ENCODE measurements at places on chromosomes 6 and 20.

DNA sequence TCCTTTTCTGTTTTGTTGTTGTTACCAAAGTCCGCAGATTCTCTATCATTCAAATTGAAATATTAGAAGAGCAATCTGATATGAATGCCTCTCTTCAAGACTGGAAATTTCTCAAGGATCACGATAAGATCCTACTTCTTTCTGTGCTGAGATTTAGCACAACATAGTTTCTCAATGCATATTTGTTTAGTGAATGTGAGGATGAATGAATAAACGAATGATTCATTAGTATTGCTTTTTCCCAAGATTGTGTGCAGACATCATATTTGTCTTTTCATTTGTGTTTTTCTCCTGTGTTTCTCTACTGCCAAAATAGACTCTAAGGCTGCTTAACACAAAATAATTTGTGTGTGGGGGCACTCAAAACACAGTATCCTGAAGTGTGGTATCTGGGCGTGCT is 862.7 kb upstream of the MAP3K7 start:
- DNase-seq: no peak
- H3K27ac ChIP-seq: no peak overlapping the region
- H3K4me3 ChIP-seq: no peak overlapping the region
- no peaks in the 10 kb centered on the region for H3K4me1 ChIP-seq
- no peaks in the 10 kb centered on the region for H3K27me3 ChIP-seq

DNA sequence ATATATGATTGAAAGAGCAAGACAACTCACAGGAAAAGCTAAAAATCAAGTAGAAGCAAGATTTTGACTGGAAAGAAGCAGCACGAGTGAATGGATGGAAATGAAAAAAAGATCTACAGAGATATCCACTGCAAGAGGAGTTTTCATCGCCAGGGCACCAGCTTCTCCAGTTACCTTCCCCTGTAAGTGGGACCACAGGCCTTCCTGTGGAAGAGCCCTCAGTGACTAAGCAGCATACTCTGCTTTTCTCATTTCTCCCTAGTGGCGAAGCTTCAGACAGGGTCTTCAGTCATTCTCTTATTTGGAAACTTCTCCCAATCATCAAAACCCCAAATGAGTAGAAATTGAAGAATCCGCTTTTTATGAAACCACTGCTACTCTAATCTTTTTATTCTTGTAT is 40.5 kb downstream of the ADGRB3 start:
- H3K36me3 ChIP-seq: no peaks in the 10 kb centered on the region
- no peaks in the 10 kb centered on the region for H3K27me3 ChIP-seq
- H3K4me1 ChIP-seq: no peaks in the 10 kb centered on the region

GRCh38 chr20:53291548-53291947 is 302.1 kb downstream of the ZNF217 start:
- no peak for DNase-seq
- no peak overlapping the region for H3K4me3 ChIP-seq
- H3K27ac ChIP-seq: no peak overlapping the region

DNA sequence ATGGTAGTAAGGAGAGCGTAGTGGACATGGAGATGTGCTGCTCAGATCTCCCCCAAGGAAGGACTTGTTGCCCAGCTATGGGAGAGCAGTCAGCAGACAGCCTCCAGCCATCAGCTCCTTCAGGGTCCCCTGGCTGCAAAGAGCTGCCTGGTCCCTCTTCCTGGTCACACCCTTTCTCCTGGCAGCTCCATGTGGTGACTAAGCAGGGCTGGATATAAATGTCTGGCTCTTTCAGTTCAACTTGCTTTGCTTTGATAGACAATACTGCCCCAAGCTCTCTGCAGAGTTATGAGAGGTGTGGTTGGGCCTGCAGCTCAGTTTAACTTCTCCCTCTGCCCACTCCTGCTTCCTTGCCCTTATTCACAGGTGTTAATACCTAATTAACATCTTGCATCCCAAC is 64.1 kb upstream of the DDR1 start:
- no peak overlapping the region for H3K4me3 ChIP-seq
- no peak overlapping the region for H3K27ac ChIP-seq
- no peak for DNase-seq
- H3K36me3 ChIP-seq: no peaks in the 10 kb centered on the region

DNA sequence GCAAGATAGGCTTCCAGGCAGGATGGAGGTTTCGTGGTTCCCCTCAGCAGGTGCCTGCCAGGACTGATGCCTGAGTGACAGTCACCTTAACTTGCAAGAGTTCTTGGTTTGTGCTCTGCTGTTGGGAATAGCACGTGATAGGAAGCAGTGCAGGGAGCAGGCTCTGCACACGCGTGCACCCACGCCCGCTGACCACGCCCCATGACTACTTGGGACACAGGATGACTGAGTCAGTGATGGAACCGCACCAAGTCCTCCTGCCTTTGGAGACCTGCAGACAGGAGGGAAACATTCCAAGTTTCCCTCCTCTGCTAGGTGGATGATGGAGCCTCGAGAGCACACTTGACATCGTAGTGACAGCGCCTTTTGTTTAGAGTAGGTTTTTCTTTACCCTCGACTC is 164.2 kb downstream of the DTNBP1 start:
- no peaks in the 10 kb centered on the region for H3K27me3 ChIP-seq
- H3K4me1 ChIP-seq: no peaks in the 10 kb centered on the region
- no peak overlapping the region for H3K27ac ChIP-seq
- H3K36me3 ChIP-seq: peaks cover 32% of the 10 kb centered on the region

DNA sequence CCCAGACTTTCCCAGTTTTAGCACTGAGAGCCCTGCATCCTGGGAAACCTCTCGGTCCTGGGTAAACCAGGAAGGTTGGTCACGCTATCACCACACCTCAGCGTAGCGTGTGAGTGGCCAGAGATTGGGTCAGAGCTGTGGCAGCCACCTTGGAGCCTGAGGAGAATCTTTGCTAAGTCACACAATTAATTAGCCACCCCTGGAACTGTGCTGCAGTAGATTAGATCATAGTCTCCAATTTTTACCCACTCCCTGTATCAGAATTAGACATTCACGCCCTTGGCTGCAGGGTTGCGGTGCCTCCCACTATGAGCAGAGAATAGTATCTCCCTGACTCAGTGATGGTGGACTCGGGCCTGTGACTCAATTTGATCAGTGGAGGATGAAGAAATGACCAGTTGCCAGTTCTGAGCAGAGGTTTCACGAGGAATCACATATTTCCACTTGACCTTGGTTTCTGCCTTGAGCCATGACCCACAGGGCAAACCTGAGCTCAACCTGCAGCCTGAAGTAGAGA is 6.0 kb upstream of the PTGIS start:
- H3K36me3 ChIP-seq: no peaks in the 10 kb centered on the region
- no peak overlapping the region for H3K27ac ChIP-seq
- peaks cover 4% of the 10 kb centered on the region for H3K4me1 ChIP-seq

DNA sequence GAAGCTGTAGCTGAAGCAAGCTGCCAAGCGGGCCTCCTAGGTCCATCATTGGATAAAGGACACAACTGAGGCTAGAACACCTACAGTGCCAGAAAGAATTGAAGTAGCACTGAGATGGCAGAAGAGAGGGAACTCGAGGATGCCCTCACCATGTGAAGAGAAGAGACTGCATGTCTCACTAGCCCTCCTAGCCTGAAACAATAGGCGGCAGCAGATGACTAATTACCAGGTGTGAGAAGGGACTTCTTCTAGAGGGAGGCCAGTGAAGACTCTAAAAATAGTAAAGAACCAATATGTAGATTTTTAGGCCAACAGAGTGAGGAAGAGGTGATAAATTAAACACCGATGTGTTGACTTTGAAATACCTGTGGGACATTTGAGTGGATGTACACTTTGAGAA is 50.3 kb downstream of the LGSN start:
- H3K27me3 ChIP-seq: no peaks in the 10 kb centered on the region
- H3K27ac ChIP-seq: no peak overlapping the region
- H3K4me1 ChIP-seq: peaks cover 8% of the 10 kb centered on the region
- H3K4me3 ChIP-seq: no peak overlapping the region
- no peaks in the 10 kb centered on the region for H3K36me3 ChIP-seq
- no peak for DNase-seq

GRCh38 chr20:25320035-25320800 is 70.4 kb downstream of the ABHD12 start:
- H3K4me1 ChIP-seq: no peaks in the 10 kb centered on the region
- H3K36me3 ChIP-seq: peaks cover 8% of the 10 kb centered on the region

DNA sequence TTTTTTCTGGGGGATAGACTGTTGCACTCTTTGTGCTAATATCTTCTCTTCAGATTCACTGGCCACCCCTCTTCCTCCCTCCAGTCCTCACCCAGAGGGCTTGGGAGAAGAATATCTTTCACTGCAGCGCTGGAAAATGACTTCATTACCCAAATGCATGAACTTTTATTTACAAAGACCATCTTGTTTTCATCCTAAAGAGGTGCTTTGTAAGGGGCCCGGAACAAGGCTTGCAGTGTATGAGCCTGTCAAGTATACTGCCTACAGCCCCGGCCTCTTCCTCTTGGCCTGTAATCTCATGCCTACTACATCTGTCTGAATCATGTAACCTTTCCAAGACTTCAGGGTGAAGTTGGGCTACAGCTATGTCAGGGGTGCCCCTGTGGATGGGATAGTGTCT is 554 bp upstream of the LAMA4 start:
- peaks cover 4% of the 10 kb centered on the region for H3K4me1 ChIP-seq
- H3K27ac ChIP-seq: peak overlapping the region; percentile 72
- H3K4me3 ChIP-seq: peak overlapping the region; percentile 5
- H3K27me3 ChIP-seq: no peaks in the 10 kb centered on the region
- H3K36me3 ChIP-seq: peaks cover 31% of the 10 kb centered on the region

GRCh38 chr20:23272176-23273029 is 78.2 kb upstream of the NXT1 start:
- peaks cover 2% of the 10 kb centered on the region for H3K4me1 ChIP-seq
- H3K36me3 ChIP-seq: no peaks in the 10 kb centered on the region
- no peak overlapping the region for H3K4me3 ChIP-seq
- no peak overlapping the region for H3K27ac ChIP-seq
- no peaks in the 10 kb centered on the region for H3K27me3 ChIP-seq
- DNase-seq: no peak

DNA sequence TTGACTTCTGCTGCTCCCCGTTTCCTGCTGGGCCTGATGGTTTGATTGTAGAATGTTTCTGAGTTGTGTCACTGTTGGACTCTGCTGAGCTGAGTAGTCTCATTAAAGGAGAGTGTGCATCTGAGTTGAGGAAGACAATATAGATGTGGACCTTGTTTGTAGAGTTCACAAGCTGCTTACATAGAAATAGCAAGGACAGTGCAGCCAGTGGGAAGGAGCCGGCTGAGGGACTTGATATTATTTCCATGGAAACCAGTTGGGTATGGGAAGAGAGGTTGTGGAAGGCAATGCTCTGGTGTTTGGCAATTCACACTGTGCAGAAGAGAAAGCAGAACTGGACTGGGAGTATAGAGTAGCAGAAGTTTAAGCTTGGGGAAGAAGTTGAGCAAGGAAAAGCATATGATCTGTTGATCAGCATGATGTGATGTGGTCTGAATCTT is 14.8 kb downstream of the IGF2R start:
- H3K4me3 ChIP-seq: no peak overlapping the region
- H3K36me3 ChIP-seq: no peaks in the 10 kb centered on the region
- H3K27me3 ChIP-seq: no peaks in the 10 kb centered on the region
- peaks cover 40% of the 10 kb centered on the region for H3K4me1 ChIP-seq
- no peak for DNase-seq
- H3K27ac ChIP-seq: peak overlapping the region; percentile 67

Data from lung (tissue), 17 donors.